ENCODE measurements at places on chromosomes 3 and 15.
A peak's percentile ranks its signal among the peaks of the same experiment; 100 is the strongest.

DNA sequence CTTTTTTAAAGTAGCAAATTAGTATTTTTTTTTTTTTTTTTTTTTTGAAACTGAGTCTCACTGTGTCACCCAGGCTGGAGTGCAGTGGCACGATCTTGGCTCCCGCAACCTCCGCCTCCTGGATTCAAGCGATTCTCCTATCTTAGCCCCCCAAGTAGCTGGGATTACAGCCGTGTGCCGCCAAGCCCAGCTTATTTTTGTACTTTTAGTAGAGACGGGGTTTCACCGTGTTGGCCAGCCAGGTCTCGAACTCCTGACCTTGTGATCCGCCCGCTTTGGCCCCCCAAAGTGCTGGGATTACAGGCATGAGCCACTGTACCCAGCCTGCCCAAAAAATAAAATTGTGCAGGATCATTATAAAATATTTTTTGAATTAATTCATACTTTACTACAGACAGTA, 272.2 kb upstream of the UBE2E1 start:
- DNase-seq = no peak

DNA sequence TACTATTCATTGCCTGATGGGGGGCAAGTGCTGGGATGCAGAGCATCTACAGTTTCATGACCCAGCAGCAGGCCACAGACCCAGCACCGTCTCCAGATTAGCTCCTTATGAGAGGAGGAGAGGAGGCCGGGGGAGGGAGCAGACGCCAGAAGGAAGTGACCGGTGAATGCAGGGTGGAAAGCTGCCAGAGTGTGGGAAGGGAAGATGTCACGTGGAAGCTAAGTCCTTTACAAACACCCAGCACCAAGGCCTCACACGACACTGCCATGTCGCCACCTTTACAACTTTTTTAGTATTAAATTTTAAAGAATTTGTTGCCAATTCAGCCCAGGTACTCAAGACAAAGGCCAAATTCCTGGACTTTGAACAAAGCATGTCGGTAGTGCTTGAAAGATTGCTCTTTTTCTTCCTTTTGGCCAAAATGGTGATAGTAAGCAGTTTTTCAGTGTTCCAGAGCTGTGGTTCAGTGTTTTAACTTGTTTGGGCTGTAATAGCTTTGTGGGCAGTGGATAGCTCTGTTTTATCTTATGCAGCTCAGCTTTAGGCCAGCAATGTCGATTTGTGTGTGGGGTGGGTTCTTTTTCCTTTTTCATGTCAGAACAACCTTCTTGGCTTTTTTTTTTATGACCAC, 58.2 kb downstream of the ZBTB38 start:
- DNase-seq = peak; percentile 62

DNA sequence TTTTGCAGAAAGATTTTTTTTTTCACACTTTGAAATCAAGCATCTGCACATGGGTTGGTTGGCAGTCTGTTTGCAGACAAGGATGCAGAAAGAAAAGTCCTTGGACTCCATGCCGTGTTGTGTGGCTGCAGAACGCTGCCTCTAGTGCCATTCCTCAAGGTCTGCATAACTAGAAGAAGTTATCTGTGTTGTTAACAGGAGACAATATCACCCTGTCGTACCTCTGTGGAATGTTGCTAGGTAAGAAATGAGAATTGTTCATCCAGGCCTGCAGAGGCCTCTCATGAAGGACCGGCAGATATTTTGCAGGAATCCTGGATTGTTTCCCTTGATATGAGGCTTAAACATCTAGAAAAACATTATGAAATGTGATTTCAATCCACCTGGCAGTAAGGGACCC, 58.5 kb upstream of the PPARG start:
- DNase-seq = no peak

DNA sequence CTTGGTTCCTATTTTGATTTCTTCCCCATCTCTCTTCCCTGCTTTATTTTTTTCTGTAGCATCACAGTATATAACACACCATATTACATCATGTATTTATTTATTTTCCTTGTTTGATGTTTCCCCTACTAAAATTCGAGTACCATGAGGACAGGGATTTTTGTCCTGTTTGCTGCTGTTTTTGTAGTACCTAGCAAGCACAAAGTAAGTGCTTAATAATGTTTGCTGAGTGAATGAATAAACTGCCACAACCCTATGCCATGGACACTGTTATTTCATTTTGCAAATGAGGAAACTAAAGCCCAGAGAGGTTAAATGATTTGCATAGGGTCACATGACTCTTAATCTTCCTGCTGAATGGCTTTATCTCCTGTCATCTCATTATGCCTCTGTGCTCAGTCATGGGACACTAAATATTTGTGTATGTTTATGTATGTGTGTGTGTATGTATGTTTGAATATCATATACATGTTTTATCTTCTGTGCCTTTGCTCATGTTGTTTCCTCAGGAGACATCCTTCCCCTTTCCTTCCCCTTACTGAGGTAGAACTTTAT, 26.1 kb upstream of the MGA start:
- DNase-seq = peak; percentile 64

GRCh38 chr3:158733656-158734055, 1.4 kb upstream of the RARRES1 start:
- no peak for DNase-seq

GRCh38 chr3:173921732-173922131, 524.2 kb downstream of the NLGN1 start:
- no peak for DNase-seq

DNA sequence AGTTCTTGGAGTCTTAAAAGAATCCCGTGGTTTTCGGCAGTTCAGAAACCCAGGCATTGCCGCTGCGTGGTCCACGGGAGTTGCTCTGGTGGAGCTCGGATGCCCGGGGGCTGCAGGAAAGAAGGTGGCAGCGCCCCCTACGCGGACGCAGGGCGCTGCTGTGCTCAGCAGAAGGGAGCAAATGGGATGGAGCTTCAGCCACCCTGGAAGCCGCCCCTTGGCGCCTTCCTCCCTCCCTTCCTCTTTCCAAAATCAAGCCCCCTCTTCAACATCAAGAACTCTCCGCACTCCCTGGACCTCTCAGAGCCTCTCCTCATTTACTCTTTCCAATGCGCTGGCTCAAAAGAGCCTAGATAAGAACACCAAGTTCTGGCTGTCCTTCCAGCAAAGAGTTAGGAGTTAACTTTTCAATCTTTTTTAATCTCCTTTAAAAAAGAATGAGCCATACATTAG, 880 bp upstream of the CHRNA7 start:
- peak; percentile 67 for DNase-seq

DNA sequence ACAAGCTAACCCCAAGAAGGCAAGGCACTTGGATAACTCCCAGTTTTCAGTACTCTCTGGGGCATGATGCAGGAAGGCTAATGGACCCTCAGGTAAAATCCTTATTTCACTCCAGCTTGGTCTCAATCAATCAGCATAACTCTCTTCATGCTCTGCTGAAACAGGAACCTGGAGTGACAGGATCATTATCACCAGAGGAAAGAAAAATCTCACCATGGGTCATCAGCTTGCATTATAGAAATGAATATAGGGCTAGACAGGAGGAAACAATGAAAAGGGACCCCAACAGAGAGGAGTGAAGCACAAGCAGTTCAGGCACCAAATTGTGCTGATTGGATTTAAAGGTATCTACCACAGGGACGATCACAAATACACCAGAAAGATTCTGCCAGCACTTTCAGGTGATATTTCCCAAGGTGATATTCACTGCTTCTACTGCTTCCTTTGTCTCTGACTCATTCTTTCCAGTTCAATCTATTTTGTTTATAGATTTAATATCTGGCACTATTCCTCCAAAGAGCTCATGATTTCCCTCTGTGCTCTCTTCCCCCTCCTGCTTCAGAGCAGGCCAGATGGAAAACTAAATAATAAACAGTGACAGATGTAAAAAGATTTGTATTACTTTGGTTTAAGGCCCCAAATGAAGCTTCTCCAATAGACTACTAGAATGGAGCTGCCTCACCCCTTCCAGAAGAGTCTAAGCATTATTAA, 22.9 kb upstream of the THUMPD3 start:
- no peak for DNase-seq

GRCh38 chr3:48446425-48447193, at the start of gene ATRIP:
ATRIP (plus strand) TSS chr3:48446737; CDS start chr3:48446846, 109 bp downstream.
- peak; percentile 89 for DNase-seq

GRCh38 chr3:190996181-190996775, 133.8 kb upstream of the GMNC start:
- DNase-seq = no peak

DNA sequence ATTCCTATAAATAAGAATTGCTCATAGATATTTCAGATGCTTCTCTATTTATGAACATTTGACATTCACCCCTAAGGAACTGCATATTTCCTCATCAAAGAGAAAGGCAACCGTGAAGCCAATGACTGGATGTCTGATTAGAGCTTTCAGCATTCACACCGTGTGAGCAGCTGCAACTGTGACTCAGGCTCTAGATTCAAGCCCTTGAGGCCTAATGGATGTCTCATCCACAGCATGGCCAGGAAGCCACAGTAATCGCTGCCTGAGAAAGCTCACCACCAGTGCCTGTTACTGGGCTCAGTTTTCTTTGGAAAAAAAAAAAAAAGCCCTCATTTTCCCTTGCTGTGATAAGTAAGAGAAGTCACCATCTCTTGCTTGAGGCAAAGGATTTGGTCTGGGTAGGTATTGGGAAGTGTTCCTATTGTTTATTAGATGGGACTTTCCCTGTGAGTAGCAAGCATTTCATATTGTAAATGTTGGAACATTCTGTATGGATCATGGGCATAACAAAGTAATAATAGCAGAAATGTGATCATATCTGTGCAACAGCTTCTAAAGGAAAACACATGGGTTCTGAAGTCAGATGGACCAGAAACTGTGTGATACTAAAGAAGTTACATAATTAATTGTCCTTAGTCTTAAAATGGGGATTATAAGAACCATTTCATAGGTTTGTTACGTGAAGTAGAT, 783.7 kb downstream of the AGBL1 start:
- no peak for DNase-seq

DNA sequence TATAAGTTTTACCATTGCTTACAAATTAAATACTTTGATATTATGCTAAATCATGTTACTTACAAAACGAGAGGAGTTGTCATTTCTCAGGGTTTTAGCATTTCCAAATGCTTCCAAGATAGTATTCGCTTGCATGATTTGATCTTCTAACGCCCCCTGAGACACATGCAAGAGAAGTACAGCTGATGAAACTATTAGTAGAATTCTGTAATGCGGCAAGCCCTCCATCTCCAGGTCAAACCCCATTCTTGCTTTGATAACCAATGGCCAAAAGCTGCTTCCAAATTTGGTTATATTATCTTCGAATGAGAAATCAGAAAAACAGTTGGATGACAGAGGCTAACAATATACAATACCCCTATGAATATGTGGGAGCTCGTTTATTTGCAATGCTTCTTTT, 14.7 kb downstream of the MYH15 start:
- no peak for DNase-seq

DNA sequence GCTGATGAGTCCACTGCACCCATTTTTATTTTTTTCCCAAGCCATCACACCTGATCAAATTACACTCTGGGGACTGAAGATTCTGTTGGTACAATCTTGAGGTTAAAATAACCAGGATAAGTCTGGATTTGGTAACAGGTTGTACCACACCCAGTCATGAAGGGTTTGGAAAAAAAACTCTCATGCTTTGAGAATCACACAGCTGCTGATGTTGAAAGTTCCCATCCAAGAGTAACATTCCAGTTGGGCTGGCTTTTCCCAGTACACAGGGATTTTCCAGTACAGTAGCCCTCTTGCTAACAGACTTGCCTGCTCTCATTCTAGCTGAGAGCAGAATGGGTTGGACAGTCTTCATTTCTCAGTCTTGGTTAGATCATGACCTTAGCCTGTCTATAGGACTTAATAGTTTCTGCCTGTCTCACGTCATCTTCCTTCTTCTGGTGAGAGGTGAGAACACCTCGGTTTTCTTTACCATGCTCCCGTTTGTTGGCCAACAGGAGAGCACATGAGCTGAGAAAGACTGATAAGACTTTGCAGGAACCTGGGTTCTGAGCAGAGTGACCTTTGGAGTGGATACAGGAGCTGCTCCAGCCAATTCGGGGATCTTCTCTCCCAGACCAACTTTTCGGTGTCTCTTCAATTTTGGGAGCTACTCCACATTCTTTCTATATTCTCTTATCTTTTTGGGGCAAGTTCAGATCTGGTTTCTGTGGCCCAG, 300.1 kb upstream of the LYSMD4 start:
- DNase-seq = no peak

DNA sequence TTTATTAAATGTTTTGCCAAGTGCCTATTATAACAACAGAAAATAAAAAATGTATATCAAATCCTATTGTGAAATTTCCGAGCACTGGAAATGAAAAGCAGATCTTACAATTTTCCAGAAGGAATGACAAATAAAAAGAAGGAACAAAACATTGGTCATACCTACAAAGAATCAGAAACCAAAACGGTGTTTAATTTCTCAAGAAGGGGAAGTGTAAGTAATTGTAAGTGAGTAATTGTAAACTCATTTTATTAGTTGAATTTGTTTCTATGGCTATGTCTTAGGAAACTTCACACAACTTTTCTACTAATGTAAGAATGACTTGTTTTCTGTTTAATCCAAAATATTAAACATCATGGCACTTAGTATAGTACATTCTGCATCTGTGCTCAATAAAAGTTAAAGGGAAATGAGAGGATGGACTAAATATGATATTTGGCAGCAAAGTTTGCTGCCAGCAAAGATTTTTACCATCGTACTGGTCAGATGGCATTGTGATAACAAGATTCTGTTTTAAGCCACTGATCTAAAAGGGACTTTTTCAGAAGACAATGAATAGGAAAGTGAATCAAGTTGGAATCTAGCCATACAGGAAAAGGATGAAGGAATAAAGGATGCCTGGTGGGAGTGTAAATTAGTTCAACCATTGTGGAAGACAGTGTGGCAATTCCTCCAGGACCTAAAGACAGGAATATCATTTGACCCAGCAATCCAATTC, 232.4 kb downstream of the NFKBIZ start:
- peak; percentile 67 for DNase-seq

DNA sequence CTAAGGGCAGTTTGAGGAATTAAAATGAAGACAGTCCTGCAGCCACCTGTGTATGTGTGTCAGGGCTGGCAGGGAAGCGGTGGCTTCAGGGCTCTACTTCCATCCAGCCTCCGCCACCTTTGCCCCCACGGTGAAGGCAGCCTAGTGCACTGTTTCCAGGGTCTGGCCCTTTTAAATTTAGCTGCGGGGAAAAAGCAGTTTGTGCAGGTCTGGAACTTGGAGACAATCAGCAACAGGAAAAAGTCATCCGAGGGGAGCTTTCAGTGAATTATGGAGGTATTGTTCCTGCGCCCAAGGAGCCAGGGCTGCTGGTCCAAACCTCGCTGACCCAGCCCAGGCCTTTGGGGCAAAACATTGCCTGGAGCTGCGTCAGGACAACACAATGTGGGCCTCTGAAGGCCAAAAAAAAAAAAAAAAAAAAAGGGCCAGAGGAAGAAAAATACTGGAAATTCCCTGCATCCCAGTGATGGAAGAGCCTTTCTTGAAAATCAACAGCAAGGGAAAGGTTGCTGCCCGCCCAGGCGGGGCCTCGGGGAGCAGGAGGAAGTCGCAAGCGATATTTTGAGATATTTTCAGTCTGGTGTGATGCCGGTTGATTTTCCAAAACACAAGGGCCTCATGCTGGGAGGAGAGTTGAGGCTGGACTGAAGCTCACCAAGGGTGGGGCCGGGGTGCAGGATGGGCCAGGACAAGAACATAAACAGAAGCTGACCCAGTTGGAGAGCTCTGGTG, 25.5 kb upstream of the FGD5 start:
- no peak for DNase-seq

- DNase-seq = no peak
These were observed 13.3 kb upstream of the GREM1 start for GRCh38 chr15:32704395-32704981.

All from common myeloid progenitor, CD34-positive (primary cell).